BJ (cell line): ENCODE measurements at places on chromosomes 4 and X.

GRCh38 chr4:78551420-78552351 is at the start of gene ANXA3:
Gene ANXA3, plus strand, starts transcription at chr4:78551770. Its CDS starts 2,704 bp downstream, at chr4:78554474.
- DNase-seq, result no peak

DNA sequence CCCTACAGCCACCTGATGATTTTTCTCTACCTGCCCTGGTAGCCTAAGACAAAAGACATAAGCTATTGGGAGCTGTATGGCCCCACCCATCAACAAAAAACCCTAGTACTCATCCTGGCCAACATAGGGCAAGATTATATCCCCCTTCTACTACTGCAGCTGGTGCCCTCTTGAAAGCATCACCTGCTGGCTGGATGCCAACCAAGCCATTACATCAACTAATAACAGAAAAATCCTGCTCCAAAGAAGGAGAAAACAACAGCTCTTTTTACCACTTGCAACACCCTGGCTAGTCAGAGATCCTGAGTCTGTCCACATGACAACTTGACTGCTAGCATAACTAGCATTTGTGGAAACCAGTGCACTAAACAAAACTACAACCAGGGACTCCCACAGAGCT is 43.6 kb upstream of the UPRT start:
- no peak for DNase-seq

DNA sequence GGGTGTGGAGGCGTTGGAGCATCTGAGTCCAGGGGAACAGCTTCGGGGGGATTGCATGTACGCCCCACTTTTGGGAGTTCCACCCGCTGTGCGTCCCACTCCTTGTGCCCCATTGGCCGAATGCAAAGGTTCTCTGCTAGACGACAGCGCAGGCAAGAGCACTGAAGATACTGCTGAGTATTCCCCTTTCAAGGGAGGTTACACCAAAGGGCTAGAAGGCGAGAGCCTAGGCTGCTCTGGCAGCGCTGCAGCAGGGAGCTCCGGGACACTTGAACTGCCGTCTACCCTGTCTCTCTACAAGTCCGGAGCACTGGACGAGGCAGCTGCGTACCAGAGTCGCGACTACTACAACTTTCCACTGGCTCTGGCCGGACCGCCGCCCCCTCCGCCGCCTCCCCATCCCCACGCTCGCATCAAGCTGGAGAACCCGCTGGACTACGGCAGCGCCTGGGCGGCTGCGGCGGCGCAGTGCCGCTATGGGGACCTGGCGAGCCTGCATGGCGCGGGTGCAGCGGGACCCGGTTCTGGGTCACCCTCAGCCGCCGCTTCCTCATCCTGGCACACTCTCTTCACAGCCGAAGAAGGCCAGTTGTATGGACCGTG is 2.2 kb downstream of the AR start:
- DNase-seq, result no peak

DNA sequence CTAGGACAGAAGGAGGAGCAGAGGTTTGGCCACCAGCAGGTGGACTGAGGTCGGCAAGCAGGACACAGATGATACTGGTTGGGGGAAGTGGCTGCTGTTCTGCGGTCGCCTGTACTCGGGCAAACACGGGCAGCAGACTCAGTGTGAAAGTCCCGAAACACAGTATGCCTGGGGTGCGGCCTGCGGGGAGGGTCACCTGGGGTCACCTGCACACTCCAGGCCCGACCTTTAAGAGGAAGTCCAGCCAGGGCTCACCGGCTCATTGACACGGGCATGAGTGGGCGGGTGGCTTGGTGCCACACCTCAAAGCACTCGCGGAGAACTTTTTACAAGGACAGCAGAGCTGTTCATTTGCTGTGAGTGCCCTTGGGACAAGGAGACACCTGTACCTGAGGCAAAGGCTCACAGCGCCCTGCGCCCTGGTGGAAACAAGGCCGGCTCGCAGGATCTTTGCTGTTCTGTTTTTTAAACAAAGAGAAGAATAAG is 71.5 kb upstream of the MXD4 start:
- DNase-seq, result no peak

GRCh38 chrX:53317365-53318069 is 36.1 kb upstream of the IQSEC2 start:
- no peak for DNase-seq

DNA sequence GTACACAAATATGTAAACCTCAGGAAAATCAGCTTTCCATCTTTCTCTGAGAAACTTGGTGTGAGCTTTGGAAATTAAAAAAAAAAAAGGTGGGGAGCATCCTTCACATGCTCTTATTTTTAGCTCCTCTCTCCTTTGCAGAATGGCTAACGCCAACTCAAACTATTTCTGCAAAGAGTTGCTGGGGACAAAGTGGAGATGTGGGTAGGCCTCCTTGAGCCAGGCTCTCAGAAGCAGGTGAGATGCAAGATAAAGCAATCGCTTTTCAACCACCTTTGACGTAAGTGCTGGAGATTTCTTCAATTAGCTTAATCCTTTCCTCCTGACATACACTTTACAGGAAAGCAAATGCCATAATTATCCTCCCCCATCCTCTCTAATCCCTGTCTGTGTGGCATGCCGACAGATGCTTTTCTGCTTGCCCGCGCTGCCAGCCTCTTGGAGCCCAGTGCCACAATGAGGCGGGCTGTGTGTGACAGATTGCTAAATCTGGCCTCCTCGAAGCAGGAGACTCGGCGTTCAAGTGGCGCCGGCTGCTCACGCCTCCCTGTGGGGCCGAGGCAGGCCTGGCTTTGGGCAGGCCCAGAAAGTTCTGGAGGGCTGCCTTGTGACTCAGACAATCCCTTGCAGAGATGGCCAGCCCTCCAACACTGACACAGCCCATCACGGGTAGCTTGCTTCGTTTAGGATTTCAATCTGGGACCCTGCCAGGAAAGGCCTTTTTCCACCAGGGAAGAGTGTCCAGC is 64.9 kb upstream of the SOD3 start:
- no peak for DNase-seq

DNA sequence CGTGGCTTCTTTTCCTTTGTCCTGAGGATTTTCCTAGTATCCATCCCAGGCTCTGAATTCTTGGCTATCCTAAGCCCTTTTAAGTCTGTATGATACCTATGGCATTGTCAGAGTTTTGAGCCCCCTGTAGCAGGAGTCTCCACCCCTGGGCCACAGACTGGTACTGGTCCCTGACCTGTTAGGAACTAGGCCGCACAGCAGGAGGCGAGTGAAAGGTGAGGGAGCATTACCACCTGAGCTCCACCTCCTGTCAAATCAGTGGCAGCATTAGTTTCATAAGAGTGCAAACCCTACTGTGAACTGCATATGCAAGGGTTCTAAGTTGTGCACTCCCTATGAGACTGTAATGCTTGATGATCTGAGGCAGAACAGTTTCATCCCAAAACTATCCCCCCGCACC is 216.1 kb downstream of the RAPGEF2 start:
- DNase-seq, result no peak

DNA sequence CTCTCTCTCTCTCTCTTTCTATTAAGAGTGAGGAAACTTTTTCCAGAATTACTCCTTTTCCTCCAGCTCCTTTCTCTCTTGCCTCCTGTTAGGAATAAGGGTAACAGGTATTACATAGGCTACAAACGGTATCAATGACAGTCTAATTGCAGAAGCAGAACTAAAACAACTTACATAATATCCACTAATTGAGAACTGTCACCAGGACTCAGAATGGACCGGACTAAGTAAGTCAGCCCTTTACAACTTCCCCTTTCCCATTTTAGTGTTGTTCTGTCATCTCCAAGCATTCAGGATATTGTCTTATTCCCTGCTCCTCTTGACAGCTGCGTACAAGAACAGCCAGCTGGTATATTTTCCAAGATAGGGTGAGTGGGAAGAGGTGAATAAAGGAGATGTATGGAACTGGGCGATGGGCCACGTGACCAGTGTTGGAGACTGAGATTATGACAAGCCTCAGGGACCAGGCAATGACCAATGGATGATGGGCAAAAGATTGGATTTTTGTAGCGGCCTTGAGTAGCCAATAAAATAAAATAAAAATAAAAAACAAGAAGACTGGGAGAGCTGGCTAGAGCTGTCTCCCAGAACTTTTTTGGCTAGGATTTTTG is 2.3 kb upstream of the FNIP2 start:
- no peak for DNase-seq

DNA sequence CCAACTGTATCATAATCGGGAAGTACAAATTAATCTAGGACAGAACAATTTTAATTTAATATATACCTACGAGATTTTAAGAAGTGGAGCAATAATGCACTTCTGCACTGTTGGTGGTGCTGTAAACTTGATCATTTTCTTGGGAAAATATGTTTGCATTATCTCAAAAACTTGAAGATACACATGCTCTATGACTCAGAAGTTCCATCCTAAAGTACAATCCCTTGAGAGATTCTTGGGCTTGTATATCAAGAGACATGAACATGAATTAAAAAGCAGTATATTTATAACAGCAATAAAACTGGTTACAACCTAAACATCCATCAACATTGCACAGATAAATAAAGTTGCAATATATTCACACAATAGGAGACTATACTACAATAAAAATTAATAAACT is 168.8 kb downstream of the CLCN4 start:
- DNase-seq, result no peak

GRCh38 chr4:78457751-78458150 is 93.8 kb upstream of the ANXA3 start:
- no peak for DNase-seq
